ENCODE measurements at places on chromosomes 4 and X. TPM values are rescaled to one million over a fixed set of nuclear protein-coding genes. Genes with fewer than 3 reads are reported as not detected.

PRIMPOL gene
- 10.8 TPM for total RNA-seq

NSG1 gene
- total RNA-seq: 0.25 TPM

SOWAHD gene
- not detected for total RNA-seq

RS1 gene
- total RNA-seq: not detected
